Naive B cell (primary cell): ENCODE measurements at places on chromosomes 12 and 14.
A peak's percentile ranks its signal among the peaks of the same experiment; 100 is the strongest.

DNA sequence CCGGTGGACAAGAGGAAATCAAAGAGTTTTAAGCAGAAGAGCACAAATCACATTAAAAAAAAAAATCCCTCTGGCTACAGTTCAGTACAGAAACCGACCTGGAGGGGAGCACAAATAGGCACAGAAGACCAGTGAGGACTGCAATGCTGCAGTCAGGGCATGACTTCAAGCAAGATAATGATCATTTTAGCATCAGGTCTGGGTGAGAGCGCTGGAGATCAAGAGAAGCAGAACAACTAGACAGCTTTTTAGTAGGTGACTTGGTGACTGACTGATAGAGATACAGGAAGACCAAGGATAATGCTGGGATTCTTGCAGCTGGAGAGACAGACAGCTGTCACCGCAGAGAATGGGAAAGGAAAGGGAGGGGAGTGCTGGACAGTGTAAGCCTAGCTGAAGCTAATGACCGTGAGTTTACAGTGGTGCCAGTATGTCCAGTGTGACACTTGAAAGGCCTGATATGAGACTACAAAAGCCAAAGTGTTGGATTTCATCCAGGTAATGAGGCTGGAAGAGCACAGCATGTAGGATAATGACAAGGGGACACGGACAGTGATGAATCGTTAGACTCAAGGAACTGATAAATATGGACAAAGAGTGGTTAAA lies 5.6 kb downstream of the NFYB start:
- DNase-seq = no peak

- no peak for DNase-seq
Measured at GRCh38 chr12:65449400-65449799, 170.9 kb downstream of the MSRB3 start.

GRCh38 chr14:63962906-63963305 lies 110.1 kb downstream of the SYNE2 start:
- DNase-seq = no peak

DNA sequence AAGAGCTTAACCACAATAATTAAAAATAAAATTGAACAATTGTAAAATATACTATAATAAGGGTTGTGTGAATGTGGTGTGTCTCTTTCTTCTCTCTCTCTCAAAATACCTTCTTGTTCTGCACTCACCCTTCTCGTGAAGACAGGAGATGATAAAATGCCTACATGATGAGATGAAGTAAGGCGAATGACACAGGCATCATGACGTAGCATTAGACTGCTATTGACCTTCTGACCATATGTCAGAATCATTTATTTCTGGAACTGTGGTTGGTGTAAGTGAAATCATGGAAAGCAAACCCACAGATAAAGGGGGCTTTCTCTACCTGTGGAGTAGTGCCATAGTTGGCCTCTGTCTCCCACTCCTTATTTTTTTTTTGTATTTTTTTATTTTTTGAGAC lies 37.8 kb upstream of the NUAK1 start:
- no peak for DNase-seq

DNA sequence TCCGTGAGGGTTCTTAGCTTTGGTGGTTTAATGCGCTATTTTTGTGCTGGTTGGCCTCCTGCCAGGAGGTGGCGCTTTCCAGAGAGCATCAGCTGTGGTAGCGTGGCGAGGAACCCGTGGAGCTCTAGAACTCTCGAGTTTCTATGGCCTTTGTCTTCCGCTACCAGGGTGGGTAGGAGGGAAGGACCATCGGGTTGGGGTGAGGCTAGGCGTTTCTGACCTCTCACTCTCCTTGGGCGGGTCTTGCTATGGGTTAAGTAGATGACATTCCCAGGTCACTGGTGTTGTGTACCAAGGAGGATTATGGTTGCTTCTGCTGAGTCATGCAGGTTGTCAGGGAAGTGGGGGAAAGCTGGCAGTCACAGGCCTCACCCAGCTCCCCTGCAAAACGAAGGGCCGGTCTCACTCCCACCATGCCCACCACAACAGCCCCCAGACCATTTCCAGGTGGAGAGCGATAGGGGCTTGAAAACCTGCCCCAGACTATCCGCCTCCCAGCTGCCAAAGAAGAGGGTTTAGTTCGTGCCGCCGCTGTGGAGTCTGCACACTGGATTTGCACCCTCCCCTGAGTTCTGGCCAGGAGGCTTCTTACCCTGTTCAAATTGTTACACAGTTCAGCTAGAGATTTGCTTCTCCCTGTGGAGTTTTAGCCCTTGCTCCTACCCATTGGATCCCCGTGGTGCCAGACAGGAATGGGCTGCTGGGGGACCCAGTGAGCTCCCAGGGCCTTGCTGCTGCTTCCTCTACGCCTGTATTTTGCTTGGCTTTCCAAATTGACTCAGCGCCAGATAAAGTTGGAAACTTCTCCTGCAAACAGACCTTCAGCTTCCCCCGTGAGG lies 21.9 kb downstream of the RNFT2 start:
- DNase-seq = peak; percentile 39

- no peak for DNase-seq
Measured at GRCh38 chr14:53331921-53332320, 178.8 kb upstream of the DDHD1 start.

DNA sequence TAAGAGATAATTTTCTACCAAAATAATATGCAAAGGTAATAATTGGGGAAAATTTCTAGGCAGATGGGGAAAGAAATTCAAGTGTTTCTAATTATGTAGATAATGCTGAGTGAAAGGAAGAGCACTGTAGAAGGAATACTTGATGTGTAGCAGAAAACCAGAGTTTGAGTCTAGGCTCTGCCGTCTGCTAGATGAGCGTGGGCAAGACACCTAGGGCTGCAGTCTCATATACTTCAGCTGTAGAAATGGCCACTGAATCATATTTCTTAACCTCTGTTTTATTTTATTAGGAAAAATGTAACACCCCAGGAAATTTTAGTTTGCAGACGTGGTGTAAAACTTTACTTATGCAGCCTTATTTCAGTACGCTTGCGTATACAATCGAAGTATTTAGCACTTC lies 59.8 kb upstream of the SLC38A2 start:
- DNase-seq = no peak

GRCh38 chr12:62799126-62799736 lies 135.7 kb downstream of the PPM1H start:
- peak; percentile 47 for DNase-seq

- no peak for DNase-seq
Measured at GRCh38 chr12:51448618-51449256, 24.1 kb downstream of the SLC4A8 start.
